Mucosa of descending colon (tissue), 3 donors: ENCODE measurements at places on chromosomes 7 and 10. TPM values are rescaled to one million over a fixed set of nuclear protein-coding genes. Genes with fewer than 3 reads are reported as not detected.

- DNase-seq = peak; percentile 45
Observed at GRCh38 chr10:128463991-128464760, 338.0 kb upstream of the MKI67 start.

- DNase-seq = no peak
Observed at GRCh38 chr7:84372155-84372621, 177.6 kb upstream of the SEMA3A start.

- DNase-seq = no peak
Observed at GRCh38 chr10:17236468-17237148, 8.6 kb downstream of the VIM start.

DNA sequence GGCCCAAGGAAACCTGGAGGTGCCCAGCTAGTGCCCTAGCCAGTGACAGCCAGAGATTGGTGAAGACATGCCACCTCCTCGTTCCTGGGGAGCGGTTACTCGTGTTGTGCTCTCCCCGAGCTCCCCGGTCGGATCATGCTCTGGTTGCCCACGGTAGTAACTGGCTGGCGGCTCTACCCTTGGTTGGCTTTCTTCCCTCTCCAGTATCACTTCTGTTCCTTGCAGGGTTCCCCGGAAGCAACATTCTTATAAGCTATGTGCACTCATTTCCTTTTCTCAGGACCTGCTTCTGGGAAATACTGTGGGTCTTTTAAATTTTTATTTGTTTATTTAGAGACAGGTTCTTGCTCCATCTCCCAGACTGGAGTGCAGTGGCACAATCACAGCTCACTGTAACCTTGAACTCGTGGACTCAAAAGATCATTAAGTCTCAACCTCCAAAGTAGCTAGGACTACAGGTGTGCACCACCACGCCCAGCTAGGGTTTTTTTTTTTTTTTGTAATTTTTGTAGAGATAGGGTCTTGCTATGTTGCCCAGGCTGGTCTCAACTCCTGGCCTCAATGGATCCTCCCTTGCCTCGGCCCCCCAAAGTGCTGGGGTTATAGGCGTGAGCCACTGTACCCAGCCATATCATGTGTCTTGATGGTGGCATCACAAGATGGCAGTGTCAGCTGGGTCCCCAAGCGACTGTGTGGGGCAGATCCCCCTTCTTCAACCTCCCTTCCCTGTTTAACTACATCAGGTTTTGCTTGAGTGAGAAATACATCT lies 6.9 kb upstream of the CALHM1 start:
- DNase-seq = no peak

DNA sequence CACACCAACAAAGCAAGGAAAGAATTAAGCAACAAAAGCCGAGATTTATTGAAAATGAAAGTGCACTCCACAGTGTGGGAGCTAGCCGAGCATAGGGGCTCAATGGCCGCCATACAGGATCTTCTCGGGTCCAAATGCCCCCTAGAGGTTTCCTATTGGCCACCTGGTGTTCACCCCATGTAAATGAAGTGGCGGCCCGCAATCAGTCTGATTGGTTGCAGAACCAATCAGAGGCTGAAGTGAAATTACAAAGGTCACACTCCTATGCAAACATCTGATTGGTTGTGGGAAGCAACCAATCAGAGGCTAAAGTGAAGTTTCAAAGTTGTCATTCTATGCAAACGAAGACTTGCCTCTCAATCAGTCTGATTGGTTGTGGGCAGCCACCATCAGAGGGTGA lies 61.8 kb upstream of the SLC35B4 start:
- DNase-seq = no peak

DNA sequence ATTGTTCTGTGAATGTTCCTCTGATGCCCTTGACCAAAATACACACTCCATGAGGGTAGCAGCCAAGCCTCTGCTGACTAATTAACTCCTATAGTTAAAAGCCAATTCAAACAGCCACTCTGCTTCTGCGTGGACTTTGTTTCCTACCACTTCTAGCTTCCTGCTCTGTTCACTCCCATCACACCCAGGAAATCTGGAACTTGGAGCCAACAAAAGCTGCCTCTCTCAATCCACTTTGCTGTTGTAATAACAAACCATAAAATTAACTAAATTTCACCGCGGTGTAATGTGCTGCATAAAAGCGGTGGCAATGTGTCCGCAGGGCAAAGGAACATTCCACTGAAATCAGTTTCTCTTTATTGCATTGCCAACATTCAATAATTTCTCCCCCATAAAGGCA lies 239.5 kb downstream of the PLXNA4 start:
- DNase-seq = peak; percentile 67

DNA sequence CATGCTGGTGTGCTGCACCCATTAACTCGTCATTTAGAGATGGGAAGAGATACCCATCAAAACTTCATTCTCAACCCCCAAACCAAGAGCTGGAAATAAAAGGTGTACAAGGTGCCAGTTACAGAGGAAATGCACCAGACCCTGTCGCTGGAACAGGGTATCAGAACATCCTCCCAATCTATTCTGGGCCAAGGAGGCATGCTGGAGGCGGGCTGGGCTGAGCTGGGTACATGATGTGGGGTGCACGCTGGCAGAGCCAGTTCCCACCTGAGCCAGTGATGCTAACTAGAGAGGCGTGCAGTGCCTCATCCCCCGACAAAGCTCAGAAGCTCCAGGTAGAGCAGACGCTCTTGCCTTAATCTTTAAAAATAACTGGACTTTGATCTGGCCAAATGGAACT lies 70.1 kb downstream of the NPSR1 start:
- DNase-seq = no peak

GRCh38 chr7:43513251-43513650 lies 69.7 kb upstream of the STK17A start:
- no peak for DNase-seq

GRCh38 chr10:74600170-74600569 lies 226.2 kb upstream of the KAT6B start:
- DNase-seq = no peak

GRCh38 chr10:34723750-34724149 lies 91.3 kb downstream of the PARD3 start:
- no peak for DNase-seq

GPR26 gene
- total RNA-seq = not detected

INTS15 gene
- 24.5 TPM for total RNA-seq

OPN4 gene
- total RNA-seq = not detected

FAM25A gene
- total RNA-seq = not detected

PEX1 gene
- 21.5 TPM for total RNA-seq

TRIM74 gene
- total RNA-seq = 0.90 TPM

FGF8 gene
- not detected for total RNA-seq

CREB5 gene
- total RNA-seq = 1.9 TPM
